ENCODE measurements at places on chromosomes 2 and 18.

DNA sequence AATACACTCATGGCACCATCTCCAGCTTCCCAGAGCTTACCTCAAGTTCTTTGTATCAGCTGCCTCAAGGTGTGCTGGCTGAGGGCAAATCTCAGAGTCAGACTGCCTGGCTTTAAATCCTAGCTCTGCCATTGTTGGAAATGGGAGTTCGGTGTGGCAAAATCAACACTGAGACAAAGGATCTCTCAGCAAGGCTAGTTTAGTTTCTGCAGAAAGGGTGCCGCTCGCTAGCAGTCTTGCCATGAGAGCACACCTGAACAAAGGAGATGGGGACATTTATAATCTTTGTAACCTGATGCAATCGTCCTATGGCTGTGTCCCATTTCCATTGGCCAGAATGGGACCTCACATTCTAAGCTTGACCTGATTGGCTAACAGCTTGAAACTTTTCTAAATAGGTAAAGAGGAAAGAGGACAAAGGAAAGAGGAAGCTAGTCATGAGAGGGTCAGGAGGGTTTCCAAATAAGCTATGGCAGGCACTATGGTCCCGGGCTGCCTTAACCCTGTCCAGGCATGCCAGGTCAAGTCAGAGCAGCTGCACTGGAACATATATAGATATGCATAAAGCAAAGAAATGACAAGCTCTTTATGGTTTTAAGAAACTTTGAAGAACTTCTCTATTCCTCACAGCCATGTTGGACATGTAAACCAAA is 4.3 kb upstream of the UBE2F start:
- DNase-seq: no peak

DNA sequence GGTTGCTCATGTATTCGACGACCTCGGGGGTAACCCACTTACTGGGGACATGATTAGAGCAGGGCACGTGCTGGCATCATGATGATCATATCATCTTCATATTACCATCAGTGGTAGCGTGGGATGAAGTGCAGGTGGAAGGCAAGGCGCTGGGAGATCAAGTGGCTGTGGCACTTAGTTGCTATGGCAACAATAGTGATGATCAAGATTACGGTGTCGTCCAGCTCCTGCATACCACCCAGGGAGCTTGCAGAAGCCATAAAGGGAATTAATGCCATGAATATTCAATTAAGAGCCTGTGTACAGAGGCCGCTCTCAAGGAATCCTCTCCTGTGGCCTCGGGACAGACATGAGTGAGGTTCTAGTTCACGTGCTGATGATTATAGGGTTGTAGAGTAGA is 237.2 kb upstream of the COPS8 start:
- DNase-seq: no peak

DNA sequence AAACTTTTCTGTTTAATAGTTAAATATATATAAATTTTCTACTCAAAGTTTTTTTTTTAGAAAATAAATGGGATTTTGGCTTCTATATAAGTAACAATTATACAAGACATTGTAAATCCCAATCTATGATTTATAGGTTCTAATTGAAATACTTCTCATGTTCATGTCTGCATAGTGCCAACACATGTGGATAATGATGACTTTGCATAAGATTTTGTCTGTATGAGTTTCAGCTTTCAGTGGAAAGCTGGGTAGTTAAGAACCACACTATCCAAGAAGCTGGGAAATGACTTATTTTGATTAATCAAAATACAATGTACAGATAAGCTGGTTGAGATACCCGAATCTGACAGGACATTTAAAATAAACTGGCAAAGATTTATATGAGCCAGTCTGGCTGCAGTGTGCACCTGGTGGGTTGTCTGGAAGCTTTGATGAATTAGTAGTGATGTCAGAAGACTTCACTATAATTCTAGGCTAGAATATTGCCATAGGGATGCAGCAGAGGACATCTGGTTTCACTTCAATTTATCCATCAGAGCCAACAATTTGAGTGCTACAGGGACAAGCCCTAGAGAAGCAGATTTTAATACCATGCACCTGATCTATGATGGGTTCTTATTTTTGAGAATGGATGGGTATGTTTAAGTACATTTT is 45.4 kb downstream of the EML6 start:
- DNase-seq: no peak

DNA sequence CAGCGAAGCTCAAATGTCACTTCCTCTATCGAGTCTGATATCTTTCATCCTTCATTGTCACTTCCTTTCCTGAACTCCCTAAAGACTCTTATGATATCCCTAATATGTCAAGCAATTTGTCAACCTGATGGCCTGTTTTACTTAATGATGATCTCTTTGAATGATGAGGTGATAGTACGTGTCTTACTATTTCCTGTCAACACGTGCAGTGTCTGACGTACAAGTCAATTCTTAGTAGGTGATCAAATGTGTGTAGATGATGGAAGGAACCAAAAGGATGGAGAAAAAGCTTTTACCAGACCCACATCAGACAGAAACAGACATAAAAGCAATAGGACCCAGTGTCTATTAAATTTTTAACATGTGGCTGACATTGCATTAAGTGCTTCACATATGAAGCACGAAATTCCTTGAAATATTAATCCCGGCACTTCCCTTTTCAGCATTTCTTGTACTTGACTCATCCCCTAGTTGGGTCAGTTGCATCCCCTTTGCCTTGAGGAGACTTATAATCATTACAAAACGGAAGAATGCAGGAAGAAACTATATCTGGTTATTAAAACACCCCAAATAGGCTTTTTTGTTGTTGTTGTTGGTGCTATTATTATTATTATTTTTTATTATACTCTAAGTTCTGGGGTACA is 108.6 kb upstream of the NYAP2 start:
- DNase-seq: no peak

- no peak for DNase-seq
These were observed 58.6 kb upstream of the CHAC2 start for GRCh38 chr2:53708988-53709387.

DNA sequence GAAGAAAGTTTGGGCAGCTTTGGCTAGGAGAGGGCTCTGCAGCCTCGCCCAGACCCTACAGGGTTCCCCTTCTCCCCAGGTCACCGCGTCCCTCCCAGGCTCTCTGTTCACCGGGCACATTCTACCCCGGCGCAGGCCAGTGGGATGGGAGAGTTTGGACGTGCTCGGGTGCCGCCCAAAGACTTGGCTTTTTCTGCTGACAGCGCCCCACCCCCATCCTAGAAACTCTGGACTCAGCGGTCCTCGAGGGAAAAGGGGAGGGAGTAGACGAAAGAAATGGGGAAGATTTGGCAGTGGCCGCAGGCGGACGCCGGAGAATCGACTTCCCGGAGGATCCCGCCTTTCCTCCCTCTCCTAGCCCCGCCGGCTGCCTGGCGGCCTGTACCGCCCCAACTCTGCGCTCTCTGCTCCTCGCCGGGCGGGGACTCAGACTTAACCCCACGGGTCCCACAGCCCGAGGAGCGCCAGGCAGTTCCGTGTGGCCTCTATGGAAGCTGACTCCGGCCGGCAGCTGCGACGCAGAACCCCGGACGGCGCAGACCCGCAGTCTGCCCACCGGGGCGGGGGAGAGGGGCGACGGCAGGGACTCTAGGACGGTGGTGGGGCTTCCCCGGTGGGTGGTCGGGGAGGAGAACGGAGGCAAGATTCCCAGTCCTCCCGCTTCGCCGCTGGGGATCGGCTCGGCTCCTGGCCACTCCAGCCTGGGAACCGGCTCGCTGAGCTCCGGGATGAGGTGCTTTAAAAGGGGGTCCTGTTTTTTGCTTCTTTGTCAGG is 863 bp upstream of the SIX2 start:
- no peak for DNase-seq

DNA sequence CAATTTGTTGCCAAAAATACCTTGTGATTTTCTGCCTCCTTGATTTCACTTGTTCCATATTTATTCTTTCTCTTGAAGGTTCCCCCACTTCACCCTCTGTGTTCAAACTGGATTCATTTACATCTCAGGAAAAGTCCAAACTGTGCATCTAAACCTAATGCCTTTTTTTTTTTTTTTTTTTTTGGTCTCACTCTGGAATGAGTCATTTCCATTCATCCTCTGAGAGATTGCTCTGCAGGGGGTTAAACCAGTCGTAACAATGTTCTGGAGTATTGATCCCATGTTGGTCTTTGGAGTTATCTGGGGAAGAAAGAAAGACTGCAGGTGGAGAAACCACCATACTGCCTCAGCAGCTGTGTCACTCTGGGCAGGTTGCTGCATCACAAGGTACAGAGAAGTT is 119.7 kb downstream of the TACR1 start:
- no peak for DNase-seq

GRCh38 chr2:146527166-146527565 is 1317.7 kb upstream of the ACVR2A start:
- peak; percentile 10 for DNase-seq

DNA sequence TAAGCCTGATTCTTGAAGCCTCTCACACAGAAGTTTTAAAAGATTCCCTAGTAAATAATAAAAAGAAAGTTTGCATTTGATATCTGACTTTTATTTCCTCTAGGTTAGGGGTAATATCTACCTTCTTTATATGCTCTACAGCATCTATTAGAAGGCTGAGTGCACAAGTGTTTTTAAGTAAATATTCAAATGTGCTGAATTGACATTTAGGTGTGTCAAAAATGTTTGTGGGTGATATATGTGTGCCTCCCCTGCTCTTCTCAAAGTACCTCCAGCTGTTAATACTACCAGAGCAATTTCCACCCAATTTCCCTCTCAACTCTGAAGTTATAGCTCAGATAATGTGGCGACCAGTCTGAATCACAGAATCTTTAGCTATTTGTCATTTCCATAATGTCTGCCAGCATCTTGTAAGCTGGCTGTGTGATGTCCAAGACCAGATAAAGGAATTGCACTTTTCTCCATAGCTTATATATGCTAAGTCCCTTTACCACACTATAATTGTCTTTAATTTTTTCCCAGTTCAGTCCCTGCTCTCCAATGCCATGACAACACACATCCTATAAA is 24.4 kb upstream of the ERMN start:
- no peak for DNase-seq

GRCh38 chr2:193808877-193809276 is 1614.1 kb upstream of the TMEFF2 start:
- DNase-seq: no peak

DNA sequence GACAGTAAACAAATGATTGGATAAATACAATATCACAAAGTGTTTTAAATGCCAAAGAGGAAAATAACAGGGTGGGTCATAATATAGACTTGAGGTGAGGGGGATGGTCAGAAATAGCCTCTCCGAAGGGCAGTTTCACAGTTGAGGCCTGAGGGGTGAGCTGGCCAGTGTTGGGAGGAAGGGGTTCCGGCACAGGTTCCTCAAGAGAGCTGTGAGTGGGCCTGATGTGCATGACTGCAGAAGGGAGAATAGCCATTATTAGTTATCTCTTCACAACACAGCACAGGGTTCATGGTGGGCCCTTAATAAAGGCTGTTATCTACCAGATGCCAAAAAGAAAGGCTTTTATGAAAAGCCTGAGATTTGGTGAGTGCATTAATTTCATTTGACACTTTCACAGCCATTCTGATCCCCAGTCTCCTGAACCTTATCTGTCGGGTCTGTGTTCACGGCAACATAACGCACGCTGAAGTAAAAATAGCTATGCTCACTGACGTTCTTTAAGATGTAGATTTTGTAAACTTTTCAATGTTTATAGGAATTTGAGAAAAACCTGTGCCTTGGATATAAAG is 39.6 kb downstream of the POLR1A start:
- no peak for DNase-seq

- DNase-seq: no peak
These were observed 257.8 kb upstream of the GALNT5 start for GRCh38 chr2:156999661-157000060.

GRCh38 chr18:8605974-8606373 is 3.3 kb upstream of the RAB12 start:
- DNase-seq: no peak

- DNase-seq: no peak
These were observed 631.0 kb upstream of the NXPH2 start for GRCh38 chr2:139411236-139411635.

DNA sequence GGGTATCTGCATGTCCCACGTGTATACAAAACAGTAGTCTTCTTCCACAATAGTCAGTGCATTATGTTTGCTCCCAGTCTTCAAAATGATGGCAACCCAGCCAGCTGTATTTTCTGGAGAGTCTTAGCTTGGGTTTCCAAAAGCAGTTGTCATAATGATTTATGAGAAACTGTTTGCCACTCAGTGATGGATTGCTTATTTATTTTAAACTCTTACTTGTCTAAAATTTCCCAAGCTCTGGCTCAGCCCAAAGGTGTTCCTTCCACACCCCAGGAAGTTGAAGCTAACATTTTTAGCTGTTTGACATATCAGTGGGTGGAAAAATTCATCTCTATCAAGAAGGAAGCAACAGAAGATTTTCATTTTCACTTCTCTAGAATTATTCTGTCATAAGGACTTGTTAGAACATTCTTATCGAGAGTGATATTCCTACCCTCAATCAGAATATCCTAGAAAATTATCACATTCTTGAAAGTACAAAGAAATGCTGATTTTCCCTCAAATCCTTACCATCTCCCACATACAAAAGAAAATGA is 78.8 kb downstream of the ASAP2 start:
- DNase-seq: no peak

DNA sequence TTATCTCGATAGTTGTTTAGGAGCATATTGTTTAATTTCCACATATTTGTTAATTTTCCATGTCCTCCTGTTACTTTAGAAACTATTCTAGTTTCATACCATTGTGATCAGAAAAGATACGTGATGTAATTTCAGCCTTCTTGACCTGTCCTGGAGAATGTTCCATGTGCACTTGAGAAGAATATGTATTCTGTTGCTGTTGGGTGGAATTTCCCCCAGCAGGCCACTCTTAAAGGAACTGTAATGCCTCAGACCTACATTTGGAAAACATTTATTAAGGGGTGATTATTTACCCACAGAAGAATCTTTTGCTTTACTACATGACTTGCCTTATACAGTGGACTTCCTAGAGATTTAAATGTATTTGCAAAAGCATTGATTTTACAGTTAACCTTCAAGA is 55.5 kb downstream of the LIMS1 start:
- DNase-seq: no peak

DNA sequence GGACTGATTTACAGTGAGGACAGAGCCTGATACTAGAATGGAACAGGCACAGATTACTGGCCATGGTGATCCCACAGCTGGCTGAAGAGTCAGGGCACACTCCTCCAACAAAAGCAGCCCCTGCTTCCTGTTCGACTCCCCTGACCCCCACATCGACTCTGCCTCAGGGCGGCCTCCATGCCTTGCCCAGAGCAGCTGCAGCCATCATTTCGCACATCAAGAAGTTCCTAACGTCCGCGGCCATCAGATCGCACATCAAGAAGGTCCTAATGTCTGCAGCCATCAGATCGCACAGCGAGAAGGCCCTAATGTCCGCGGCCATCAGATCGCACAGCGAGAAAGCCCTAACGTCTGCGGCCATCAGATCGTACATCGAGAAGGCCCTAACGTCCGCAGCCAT is 192.8 kb upstream of the PXDN start:
- DNase-seq: no peak

DNA sequence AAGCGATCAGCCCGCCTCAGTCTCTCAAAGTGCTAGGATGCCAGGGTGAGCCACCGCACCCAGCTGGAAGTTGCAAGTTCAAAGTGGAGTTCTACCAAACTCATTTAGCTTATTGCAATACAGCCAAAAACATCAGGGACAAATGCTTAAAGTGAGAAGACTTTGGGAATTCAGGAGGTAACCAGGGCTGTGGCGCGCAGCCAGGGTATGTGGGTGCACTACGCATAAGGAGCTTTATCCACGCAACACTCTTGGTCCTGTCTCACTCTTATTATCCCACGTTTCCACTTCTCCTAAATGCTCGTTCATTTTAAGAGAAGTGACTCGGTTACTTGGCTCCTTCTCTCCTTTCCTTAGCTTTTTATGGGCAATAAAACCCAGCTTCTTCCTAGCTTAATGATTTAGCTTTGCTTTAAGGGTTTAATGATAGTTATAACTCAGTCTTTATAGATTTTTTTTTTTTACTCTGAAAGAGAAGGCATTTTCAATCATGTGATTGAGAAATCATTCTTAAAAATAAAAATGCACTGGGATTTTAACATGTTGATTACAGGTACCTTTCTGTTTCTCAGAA is 199.8 kb downstream of the KCNE4 start:
- DNase-seq: no peak
